Left cardiac atrium (tissue), 4 donors: ENCODE measurements at places on chromosomes 1 and 21. TPM values are rescaled to one million over a fixed set of nuclear protein-coding genes. Genes with fewer than 3 reads are reported as not detected.

DNA sequence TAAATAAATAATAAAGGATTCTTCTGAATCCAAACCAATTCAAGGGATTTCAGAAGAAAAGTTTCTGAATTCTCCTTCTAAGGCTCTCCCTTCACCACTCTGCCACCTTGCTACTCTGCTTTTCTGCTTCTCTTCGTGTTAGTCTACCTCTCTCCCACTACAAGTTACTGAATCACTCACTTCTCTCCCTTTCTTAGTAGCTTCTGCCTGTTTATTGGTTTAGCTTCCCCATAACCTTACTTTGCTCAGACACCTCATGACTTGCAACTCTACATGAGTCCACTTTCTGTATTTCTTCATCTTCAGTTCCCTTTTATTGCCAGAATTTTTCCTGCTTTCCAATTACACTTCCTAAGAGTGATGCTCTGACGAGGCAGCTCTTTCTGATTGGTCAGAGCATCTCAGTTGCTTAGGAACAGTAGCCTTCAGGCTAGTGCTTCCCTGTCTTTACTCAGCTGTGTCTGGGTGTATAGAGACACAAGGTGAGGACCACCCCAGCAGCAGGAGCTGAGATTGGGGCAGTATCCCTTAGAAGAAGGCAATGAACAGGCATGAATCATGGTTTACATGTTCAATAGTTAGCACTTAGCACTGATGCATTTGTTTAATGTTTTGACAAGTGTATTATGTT is 144.6 kb downstream of the SLC30A10 start:
- no peak for DNase-seq

GRCh38 chr21:38471766-38472165 is 26.5 kb downstream of the ERG start:
- no peak for DNase-seq

DNA sequence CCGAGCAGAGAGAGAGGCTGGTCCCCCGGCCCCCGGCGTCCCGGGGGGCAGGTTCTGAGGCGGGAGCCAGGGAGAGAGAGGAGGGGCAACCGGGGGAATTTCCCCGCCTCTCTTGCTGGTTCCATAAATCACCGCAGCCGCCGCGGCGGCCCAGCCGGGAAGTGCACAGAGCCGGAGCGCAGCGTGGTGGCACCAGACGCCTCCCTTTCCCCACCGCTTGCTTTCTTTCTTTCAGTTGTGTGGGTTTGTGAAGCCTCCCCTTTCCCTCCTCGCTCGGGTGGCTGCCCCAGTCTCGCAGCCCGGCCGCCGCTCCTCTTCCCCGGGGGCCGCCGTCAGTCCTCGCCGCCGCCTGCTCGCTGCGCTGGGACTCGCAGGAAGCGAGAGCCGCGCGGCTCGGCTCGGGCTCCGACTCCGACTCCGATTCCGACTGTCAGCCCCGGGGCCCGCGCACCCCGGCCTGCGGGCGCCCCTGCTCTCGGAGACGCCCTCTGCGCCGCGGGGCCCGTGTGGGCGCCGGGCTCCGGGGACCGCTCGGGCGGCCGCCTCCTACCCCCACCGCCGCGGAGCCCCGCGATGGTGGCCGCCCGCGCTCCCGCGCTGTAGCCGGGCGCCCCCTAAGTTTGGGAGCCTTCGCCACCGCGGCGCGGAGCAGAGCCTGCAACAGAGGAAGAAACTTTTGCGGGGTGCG is at the start of gene CACHD1:
CACHD1 (plus strand) TSS at position 153 of the 688 bp plus-strand sequence. CDS start 616 bp downstream, outside the sequence.
- DNase-seq = peak; percentile 83

DNA sequence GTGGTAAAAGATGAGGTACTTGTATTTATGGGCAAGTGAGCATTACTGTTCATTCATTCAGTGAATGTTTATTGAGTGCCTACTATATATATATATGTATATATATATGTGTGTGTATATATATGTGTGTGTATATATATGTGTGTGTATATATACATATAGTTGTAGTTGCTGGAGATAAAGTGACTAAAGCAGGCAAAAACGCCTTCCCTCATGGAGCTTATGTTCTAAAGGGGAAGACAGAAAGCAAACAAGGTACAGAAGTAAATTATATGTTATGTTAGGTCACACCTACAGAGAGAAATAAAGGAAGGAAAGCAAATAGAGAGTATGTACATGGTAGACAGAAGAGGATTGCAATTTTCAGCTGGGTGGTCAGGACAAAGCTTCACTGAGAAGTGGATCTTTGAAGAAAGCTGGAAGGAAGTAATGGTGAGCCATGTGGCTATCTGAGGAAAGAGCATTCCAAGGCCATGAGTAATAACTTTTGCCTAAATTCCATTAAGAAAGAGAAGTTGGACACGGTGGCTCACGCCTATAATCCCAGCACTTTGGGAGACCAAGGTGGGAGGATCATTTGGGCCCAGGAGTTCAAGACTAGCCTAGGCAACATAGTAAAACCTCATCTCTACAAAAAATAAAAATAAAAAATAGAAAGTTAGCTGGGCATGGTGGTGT is 33.5 kb upstream of the KLF17 start:
- no peak for DNase-seq

Gene IL19
- not detected for total RNA-seq

Gene ERG
- total RNA-seq = 27.2 TPM

DNA sequence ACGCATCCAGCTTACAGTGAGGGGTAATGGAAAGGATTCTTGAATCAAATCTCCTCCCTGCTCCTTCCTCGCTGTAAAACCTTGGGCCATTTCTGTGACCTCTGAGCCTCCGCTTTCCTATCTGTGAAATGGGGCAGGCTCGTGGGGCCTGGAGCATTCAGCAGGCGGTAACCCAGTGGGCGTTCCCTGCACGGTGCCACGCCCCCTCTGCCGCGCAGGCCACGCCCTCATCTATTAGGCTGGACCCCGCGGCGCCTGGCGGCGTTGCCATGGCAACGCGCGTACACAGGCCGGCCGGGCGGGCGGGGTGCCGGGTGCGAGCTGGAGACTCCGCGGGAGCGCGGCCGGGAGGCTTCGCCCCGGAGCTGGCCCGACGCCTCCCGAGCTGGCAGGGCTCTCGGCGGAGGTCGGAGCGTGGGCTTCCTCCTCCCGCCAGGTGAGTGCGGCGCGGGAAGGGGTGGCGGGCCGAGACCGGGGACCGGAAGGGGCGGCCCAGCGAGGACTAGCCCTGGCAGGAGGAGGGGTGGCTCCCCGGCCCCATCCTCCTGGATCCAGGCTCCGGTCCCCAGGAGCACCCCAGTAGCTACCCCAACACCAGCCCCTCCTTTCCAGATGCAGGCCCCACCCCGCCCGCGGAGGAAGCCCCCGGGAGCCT is at the start of gene FHAD1:
FHAD1 (plus strand) TSS at position 264 of the 655 bp plus-strand sequence. CDS start 4,562 bp downstream, outside the sequence.
- peak; percentile 59 for DNase-seq

- DNase-seq = no peak
Measured at GRCh38 chr21:36395353-36396111, 10.3 kb downstream of the CHAF1B start.

Gene LMX1A
- total RNA-seq = 0.09 TPM

DNA sequence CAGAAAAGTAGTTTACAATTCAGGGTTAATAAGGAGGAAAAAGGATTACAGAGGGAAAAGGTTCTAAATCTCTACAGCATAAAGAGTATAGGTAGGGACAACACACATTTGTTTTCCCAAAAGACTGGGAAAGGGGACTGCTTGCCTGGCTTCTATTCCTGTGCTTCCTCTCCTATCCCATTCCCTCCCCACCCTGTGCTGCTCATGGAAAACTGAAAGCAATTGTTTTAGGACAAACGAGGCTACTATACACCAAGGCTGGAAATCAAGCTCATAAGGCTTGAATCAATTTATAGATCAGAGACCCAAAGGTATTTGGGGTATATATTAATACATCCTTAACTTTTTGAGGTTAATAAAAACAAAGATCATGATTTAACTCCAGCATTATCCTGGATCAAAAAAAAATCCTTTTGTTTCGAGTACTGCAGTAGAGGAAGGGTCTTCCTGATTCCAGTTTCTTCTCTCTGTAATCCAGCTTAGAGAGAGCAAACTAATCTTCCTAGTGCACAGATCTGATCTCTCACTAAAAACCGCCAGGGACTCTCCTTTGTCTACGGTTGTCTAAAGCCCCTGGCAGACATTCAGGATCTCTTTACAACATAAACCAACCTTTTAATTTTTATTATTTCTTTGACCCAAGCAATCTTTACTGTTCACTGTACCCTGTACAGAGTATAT is 37.4 kb upstream of the A3GALT2 start:
- no peak for DNase-seq

Gene CSF3R
- total RNA-seq = 8.3 TPM

DNA sequence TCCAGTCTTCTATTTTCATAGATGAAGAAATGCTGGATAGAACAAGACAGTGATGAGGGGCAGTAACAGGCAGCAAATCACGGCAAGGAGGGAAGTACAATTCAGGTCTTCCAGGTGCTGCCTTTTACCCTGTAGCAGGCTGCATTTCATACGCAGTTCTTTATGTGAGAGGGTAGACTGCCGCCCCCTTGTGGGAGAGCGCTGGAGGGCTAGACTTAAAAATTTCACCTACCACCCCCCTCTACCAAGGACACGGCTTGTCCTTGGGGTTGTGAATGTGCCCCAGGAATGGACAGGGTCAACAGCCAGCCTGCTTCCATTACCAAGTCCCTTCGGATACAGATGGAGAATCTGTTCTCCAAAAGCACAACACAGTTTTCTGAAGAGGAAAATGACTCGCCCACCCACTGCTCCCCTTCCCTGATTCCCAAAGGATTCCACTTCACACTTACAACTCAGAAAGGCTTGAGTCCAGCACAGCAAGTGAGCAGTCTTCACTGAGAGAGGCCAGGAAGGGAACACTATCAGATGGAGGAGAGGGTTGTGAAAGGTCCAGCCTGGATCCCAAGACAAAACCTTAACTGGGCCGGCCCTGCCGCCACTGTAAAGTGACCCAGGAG is 7.4 kb downstream of the WDR77 start:
- DNase-seq = peak; percentile 33

GRCh38 chr1:33624991-33625870 is 152.8 kb downstream of the ZSCAN20 start:
- no peak for DNase-seq

Gene BSND
- not detected for total RNA-seq

Gene CASQ2
- total RNA-seq = 603 TPM

- no peak for DNase-seq
Measured at GRCh38 chr1:159598196-159598595, 10.6 kb downstream of the APCS start.

DNA sequence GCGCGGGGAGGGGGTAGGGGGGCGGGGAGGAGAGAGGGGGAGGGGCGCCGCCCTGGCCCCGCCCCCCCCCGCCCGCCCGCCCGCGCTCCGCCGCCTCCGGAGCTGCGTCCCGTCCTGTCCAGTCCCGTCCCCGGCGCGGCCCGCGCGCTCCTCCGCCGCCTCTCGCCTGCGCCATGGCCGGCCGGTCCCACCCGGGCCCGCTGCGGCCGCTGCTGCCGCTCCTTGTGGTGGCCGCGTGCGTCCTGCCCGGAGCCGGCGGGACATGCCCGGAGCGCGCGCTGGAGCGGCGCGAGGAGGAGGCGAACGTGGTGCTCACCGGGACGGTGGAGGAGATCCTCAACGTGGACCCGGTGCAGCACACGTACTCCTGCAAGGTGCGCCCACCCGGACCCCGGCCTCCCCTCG is at the start of gene AGRN:
AGRN (plus strand) TSS at position 121 of the 405 bp plus-strand sequence; CDS start at position 174, 53 bp downstream.
- no peak for DNase-seq

GRCh38 chr1:116232989-116233514 is 121.9 kb downstream of the MAB21L3 start:
- DNase-seq = no peak

Gene STUM
- total RNA-seq = 1.5 TPM

- DNase-seq = no peak
Measured at GRCh38 chr21:27372381-27372780, 405.5 kb upstream of the ADAMTS5 start.

- DNase-seq = no peak
Measured at GRCh38 chr1:2272686-2273400, 44.7 kb downstream of the SKI start.

Gene SPRR1B
- not detected for total RNA-seq

DNA sequence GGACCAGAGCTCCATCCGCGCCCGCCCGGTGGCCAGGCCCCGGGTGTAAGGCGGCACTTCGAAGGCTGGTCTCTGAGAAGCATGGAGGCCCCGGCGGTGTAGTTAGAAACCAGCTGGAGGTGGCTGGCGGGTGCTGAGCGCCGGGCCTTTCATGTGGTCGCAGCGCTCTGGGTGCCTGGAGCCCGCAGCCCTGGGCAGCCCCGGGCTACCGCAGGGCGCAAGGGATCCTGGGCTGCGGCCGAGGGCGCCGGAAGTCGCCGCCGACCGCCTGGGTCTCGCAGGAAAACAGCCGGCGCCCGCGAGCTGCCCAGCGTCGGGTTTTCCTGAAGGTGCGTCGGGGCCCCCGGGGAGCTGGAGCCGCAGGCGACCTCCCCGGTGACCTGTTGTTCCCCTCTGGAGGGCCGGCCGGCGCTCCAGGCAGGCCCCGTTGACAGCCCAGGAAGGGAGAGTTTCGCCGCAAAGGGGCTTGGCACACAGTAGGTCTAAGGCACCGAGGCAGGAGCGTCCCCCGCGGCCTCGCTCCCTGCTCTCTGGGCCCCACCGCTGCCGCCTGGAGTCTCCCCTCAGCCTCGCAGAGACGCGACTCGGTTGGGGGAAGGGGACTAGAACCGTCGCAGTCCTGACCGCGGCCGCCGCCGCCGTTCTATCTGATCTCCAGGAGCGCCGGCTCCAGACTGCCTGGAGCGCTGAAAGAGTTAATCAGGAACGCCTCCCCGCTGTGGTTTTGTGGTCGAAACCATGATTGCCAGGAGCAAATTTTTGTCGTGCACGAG is 2.7 kb downstream of the GRHL3 start:
- peak; percentile 47 for DNase-seq

Gene GJA4
- total RNA-seq = 25.5 TPM

DNA sequence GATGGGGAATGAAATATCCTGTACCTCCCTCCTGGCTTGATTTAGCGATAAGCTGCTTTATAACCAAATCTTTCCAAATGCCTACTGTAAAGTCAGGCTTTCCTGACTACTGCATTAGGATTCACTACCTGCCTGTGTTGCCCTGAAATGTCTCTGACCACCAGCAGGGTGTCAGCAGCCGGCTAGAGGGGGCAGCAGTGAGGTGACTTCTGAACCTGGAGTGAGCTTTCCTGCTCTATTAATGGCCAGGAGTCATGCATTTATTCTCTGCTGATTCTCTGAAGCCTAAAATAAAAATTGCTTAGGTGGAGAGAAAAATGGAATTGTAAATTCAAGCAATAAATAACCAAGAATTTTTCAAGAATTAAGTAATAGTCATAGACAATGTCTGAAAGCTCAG is 2.5 kb downstream of the BACE2 start:
- peak; percentile 43 for DNase-seq

- DNase-seq = no peak
Measured at GRCh38 chr1:199573047-199573446, 454.5 kb upstream of the NR5A2 start.

DNA sequence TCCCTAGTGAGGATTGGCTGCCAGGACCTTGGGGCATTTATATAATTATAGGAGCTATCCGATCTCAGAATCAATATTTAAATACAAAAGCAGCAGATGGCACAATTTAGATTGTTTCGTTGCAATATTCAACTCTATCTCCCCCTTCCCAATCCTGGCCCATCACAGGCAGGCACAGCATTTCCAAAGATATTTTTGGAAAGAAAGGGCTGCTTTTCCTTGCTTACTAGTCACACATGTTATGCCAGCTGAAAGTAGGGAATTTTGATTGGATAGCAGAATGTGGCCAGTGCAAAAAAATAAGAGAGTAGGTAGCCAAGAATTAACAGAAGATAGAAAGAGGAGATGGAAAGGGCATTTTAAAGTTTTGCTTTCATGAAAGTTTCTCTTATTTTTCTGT is 37.9 kb downstream of the IL12RB2 start:
- no peak for DNase-seq
